ENCODE measurements at places on chromosomes 7 and 10.

DNA sequence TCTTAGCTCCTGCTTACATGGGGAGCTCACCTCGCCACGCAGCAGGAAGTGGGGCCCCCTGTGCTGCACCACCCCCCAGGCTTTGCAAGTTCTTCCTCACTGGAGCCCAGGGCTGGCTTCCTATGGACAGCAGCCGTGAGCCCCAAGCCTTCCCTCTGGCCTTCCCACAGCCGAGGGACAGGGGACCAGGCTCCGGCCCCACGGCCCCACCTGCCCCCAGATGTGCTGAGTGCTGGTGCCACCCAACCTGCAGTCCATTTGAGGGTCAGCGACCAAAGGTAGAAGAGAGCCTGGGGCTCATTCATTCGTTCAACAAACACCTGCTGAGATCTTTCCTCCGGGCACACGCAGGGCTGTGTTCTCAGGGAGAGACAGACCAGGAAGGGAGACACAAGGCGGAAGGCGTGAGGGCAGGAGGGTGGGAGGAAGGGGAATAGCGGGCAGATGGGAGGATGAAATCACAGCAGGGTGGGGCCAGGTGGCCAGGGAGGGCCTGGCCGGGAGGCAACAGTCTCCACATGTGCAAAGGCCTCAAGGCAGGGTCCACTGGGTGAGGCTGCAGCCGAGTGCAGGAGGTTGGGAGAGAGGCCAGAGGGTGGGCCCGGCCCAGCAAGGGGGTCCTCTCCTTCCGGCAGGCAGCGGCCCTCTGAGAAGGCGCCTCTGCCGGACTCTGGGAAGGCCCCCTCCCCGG is 100.1 kb downstream of the FOXL3 start:
- no peak for DNase-seq

DNA sequence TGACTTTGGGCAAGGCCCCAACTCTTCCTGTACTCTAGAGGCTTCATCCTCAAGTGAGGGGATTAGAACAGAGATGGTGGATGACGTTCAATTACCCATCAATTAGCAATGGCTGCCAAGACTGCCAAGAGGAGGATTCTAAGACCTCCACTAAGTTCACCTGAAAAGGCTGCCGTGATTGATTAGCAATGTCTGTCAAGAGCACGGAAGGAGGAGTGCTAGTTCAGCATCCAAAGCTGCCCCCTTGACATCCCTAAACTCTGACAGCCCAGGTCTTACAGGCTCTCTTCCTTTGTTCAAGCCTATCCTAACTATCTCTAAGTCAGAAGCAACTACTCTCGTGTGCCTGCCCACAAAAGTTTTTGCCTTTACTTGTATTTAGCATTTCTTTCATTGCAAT is 68.4 kb downstream of the FAM53B start:
- DNase-seq = no peak

DNA sequence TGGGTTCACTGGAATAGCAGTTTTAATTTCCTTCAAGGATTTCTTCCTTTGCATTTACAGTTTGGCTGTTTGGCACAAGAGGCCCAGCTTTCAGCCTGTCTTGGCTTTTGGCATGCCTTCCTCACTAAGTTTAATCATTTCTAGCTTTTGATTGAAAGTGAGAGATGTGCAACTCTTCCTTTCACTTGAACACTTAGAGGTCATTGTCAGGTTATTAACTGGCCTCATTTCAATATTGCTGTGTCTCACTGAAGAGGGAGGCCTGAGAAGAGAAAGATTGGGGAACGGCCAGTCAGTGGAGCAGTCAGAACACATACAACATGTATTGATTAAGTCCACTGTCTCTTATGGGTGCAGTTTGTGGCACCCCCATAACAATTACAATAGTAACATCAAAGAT is 33.9 kb downstream of the PTTG1IP2 start:
- no peak for DNase-seq

DNA sequence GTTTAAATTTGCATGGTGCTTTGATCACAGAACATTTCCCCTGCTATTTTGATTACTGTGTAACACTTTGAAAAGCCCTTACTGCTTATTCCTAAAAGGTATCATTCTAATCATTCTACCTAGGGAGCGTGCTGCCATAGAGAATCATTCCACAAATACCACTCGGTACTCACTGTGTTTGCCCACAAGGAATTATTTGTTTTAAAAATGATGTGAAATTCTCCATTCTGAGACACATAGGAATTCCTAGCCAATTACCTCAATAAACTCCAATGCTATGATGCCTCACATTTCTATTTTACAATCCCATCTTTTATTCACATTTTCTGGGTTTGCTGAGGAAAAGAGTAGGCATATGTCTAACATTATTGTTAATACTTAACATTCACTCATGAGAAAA is 16.2 kb upstream of the TES start:
- DNase-seq = no peak

DNA sequence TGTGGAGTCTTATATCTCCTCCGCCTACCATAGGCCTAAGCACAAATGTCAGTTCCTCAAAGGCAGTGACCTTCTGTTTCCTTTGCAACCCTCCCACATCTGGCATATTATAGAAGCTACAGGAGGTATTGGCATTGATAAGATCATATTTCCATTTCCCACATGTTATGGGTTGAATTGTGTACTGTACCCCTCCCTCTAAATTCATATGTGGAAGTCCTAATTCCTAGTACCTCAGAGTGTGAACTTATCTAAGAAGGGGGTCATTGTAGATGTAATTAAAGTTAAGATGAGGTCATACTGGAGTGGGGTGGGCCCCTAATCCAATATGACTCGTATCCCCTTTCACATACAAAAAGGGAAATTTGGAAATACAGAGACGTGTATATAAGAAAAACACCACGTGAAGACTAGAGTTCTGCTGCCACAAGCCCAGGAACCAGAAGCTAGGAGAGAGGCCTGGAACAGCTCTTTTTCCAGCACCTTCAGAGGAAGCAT is 6.1 kb upstream of the LAMB4 start:
- DNase-seq = no peak

DNA sequence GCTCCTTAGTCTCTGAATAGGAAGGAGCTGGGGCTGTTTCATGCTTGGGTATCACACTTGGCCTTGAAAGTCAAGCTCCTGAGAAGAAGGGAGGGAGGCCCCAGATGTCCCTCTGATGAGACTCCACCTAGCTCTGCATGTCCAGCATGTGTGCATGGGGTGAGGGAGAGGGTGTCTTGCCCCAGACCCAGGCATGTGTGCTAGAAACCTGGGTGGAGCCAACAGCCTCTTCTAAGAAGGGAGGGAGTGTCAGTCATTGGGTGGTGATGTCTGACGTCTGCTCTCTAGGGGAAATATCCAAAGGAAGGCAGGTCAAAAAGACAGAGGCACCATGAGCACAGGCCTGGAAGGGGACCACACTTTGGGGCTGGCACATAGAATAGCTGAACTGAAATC is 159.0 kb downstream of the CDH23 start:
- DNase-seq = no peak

DNA sequence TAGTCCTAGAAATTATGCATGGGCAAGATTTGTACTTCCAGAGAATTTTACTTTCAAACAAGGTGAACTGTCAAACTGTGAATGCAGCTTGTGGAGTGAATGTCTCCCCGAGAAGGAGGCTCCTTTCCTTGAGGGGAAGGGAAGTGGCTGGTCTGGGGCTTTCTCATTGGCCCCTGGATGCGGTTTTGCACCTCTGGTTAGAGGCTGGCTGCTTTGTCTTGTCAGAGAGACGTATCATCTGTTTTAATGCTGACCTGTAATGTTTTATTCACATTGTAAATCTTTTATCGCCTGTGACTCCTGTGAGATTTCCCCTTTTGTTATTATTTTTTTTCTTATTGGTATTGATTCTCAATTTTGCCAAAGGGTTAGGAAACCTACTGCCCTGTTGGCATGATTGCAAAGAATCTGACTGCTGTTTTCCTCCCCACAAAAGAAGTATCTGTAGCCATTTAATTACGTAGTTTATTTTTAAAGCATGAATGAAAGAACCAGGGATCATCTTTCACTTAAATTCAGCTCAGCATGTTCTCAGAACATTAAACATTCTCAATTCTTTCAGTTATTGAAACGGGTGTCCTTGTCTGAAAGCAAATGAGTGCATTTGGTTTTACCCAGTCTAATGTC is 238.3 kb upstream of the NFE2L3 start:
- DNase-seq = no peak

GRCh38 chr10:103835096-103836050 is 20.0 kb downstream of the SH3PXD2A start:
- DNase-seq = no peak

DNA sequence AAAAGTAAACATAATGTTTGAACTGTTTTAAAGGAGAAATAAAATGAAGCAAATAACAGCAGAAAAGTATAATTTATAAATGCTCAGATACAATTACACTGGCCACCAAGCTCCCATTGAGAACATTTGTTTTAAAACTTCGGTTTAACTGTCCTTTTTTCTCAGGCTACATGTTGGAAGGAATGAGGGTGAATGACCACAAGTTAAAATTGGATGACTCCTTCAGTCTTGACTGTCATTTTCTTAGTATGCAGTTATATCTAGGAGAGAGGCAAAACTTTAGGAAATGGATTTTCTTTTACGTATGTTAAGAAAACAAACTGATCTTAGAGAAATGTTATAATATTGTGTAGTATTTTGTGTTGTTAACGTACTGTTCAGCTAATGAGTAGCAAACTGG is 5.0 kb downstream of the TRIM24 start:
- DNase-seq = no peak

DNA sequence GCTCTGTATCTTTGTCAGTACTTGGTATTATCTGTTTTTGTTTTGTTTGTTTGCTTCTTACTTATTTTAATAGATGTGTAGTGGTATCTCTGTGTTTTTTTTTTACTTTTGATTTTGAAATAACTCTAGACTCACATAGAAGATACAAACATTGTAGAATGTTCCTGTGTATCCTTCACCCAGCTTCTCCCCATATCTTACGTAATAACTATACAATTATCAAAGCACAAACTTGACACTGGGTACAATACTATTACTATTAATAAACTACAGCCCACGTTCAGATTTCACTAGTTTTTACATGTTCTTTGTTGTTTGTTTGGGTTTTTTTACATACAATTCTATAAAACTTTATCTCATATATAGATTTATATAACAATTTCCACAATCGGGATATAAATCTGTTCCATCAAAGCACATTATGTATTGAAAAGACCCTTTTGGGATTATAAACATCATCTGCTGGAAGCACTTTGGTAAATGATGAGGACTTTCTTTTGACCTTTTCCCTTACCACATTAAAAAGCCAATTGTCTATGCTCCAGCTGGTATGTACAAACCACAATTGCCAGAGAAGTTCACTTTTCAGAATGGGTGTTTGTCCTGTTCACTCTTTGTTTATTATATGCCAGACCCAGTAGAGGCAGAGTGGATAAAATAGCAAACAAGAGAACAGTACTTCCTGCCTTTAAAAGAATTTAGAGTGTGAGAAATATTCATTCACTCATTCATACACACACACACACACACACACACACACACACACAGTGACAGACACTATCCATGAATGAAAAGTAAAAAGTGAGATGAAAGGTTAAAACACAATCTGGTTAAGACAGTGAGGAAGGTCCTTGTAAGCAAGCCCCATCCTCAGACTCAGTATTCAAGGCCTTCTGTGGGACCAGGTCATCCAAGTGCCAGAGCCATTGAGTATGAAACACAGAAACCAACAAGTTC is 113.0 kb downstream of the SGMS1 start:
- no peak for DNase-seq

DNA sequence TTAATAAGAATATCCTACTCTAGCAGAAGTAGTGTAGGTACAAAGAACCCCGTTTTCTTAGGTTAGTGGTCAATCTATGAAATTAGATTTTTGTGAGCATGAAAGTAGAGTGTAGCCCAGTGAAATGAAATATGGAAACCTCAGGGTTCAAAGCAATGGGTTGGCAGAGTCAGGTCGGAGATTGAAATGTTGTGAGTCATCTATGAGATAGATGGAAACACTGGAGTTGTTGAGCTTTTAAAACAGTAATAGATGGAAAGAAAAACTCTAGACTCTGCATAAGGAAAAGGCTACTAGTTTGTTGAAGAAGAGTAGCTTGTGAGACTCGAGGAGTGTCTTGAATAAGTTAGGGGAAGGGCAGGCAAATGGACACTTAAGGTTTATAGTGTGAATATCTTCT is 251.9 kb downstream of the EXOC4 start:
- no peak for DNase-seq

DNA sequence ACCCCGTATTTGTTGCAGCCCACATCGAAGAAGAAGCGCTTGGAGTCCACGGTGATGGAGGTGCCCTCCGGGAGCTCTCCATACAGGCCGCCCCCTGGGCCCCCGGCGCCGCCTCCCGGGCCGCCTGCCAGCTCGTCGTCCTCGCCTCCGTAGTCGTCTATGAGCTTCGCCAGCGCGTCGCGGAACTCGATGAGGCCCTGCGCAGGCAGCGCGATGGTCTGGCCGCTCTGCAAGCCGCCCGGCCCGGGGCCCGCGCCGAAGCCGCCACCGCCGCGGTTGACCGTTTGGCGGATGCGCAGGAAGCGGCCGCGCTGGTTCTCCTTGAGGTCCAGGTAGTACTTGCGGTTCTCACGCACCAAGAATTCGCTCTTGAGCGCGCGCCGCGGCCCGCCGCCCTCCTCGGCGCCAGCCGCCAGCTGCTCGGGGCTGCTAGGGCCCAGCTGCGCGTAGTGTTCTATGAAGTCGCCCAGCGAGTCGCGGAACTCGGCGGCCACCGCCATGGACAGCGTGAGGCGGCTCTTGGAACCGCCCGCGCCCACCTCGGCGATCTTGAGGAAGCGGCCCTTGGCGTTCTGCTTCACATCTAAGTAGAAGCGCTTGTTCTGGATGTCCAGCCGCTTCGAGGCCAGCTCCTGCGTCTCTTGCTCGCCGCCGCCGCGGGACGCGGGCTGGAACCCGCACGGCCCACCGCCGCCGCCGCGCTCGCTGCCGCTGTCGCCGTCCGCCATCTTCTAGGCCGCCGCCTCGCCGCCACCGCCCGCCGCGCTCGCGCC is 523 bp downstream of the PURB start:
- DNase-seq = no peak

DNA sequence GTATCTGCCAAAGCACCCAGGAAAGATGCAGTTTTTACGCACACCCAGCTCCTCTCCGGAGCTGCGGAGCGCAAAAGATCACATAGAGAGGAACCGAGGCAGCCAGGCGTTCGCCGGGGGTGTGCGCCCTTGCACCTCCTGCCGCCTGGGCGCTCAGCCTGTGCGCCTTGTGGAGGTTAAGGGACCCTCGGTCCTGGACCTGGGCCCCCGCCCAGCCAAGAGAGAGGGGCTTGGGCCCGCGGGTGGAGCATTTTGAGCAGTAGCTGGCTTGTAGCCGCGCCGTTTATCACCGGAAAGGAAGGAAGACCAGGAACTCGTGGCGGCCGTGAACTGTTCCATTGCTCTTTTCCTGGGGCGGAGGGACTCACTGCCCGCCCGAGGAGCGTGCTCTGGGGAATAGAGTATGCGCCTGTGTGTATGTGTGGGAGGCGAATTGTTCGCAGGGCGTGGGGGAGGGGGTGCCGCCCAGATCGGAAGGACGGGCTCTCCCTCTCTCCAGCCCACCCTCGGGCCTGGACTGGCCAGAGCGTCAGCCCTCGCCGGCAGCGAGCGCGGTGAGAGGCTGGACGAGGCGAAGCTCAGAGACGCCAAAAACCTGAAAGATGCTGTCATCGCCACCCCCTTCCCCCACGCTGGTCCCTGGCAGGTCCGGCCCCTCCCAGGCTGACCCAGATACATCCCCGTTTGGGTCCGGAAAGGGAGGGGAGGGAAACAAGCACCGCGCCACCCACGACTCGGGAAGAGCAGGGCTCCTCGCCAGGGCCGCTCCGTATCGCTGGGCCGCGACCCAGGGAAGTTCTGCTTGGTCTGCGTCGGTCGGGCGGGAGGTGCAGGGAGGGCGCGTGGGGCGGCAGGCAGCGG is 1.2 kb upstream of the WNT2 start:
- no peak for DNase-seq

Measured in activated CD4-positive, alpha-beta T cell treated with anti-CD3 and anti-CD28 coated beads, Interleukin-2, amount 50 U/mL, for 24 hours (primary cell).